ENCODE measurements at places on chromosomes 11 and 22.

DNA sequence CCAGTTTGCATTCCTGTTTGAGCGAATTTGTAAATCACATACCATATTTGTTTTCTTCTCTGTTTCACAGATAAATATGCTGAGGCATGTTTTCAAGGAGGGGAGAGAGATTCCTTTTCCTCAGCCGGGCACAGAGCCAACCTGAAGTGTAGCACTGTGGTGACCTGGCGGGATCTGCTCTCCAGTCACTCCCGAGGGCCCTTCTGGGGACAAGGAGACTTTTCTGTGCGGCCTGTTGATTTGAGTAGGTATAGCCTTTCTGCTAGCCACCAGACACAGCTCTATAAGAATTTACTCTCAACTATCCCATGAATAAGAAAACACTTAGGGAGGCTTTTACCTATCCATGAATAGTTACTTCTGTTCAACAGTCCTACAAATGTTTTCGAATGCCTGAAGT lies 63.5 kb upstream of the FDX1 start:
- DNase-seq, result no peak

DNA sequence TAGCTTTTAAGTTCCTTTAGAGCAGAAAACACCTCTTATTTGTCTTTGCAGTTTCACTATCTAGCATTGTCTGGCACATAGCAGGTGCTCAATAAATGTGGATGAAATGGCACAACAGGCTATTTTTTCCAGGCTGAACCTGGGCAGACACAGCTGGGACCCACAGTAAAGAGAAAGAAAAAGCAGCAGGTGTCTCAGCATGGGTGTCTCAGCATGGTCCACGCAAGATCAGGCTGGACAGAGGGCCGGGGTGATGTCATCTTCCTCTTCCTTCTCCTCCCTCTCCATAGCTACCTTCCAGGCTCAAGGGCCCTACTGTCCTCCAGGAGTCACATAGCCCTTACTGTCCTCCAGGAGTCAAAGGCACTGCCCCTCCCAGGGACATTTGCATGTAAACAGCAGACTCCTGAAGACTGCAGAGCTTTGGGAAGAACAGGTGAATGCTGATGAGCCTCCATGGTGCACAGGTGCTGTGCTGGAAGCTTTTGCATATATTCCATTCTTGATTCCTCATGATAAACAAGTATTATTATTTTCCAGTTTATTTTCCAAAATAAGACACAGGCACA lies 65.2 kb downstream of the DSCAML1 start:
- DNase-seq, result no peak

DNA sequence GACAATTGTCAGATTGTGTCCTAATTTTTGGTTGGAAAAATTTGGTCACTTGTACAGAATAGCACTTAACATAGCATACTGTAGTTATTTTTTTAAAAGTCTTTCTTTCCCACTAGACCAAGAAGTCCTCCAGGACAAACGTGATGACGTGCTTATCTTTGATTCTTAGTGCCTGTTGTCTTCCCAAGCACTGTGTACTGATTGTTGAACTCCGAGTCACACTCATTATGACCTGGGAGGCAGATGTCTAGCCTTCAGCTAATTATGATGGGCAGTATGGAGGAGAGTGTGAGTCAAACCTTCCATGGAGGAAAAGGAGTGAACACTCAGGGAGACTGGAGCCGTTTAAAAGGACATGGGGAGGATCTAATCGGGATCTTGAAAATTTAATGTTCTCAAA lies 119.8 kb downstream of the SPON1 start:
- DNase-seq, result no peak

GRCh38 chr22:41793871-41794270 lies 6.6 kb upstream of the CCDC134 start:
- no peak for DNase-seq

- no peak for DNase-seq
These were observed 136.1 kb downstream of the DCDC1 start for GRCh38 chr11:31233425-31233824.

- DNase-seq, result no peak
These were observed 68.9 kb downstream of the MTMR3 start for GRCh38 chr22:29951791-29952413.

GRCh38 chr11:47611348-47611794 lies 17.2 kb upstream of the C1QTNF4 start:
- DNase-seq, result no peak

DNA sequence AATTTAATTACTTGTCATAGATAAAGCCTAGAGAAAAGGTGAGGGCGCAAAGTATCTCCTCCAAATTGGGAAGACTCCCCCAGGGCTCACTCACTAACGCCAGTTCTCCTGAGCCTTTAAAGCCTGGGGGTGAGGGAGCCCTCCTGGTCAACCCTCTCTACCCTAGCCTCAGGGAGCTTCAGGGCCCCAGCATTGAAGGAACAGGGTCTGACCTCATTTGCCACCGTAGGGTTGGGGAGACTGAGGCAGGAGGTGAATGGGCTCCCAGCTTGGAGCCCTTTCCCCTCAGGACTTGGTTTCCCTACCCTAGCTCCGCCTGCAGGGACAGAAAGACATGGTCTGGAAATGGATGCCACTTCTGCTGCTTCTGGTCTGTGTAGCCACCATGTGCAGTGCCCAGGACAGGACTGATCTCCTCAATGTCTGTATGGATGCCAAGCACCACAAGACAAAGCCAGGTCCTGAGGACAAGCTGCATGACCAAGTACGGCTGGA lies 1.7 kb downstream of the FOLR2 start:
- no peak for DNase-seq

All from activated CD4-positive, alpha-beta T cell treated with anti-CD3 and anti-CD28 coated beads, Interleukin-2, Interleukin-6, amounts not matched to agents 100 ng/mL and 50 ng/mL, durations not matched to agents 16 hours and 8 hours (primary cell).